ENCODE measurements at places on chromosomes 7 and 10.
A peak's percentile ranks its signal among the peaks of the same experiment; 100 is the strongest.

DNA sequence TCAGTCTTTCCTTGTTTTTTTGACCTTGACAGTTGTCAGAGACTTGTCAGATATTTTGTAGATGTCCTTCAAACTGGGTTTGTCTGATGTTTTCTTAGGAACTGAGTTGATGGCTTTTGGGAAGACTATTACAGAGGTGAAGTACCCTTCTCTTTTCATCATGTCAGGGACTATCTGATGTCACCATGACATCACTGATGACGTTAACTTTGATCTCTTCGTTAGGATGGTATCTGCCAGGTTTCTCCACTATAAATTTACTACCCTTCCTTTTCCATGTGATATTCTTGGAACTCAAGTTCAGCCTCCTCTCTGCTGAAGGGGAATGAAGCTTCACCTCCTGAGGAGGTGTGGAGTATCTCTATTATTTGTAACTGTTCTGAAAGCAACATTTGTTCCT lies 78.5 kb downstream of the SUGCT start:
- no peak for DNase-seq

DNA sequence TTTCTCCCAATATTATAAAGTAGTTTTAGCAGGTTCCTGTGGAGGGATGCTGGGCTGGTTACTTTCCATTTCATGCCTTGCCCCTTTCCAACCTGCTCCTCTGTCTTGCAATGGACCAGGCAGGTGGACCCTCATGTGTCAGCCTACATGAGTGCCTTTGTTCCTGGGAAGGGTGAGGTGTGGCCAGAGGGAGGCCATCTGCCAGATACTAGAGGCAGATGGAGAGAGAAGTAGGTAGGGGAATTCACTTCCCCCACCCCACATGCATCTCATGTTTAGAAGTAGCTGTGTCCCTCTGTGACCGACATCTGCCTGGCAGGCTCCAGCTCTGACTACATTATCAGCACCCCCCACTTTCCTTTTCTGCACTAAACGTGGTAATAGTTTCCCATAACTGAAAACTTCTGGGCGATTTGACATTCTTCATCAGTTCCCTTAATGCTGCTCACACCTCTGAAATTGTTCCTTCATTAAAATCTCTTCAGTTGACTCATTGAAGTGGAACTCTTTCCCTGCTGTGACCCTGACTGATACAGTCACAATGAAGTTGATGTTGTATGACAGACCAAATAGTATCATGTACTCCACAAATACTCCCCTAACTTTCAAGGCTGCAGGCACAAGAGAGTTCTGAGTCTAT lies 396.3 kb upstream of the FZD8 start:
- DNase-seq = no peak

DNA sequence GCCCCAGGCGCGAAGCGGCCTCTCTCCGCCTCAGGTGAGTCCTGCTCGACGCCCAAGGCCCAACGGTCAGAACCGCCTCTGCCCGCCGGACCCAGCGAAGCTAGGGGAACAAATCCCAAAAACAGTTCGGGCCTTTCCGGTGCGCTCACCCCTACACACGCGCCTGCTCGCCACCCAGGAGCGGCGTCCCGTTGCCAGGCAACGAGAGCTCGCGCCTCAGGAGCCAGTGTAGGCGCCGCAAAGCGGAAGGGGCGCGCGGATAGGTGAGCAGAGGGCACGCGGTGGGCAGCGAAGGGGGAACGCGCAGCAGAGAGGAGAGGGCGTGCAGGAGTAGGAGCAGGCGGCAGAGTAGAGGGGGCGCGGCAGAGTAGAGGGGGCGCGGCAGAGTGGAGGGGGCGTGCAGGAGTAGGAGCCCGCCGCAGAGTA lies at the start of the genes DYDC1 and DYDC2:
TSS of gene DYDC1 (minus strand) at position 193 of the 426 bp plus-strand sequence. CDS start 4,154 bp downstream, outside the sequence.
TSS of gene DYDC2 (plus strand) at position 219 of the 426 bp plus-strand sequence. CDS start 5,663 bp downstream, outside the sequence.
- DNase-seq = peak; percentile 78

DNA sequence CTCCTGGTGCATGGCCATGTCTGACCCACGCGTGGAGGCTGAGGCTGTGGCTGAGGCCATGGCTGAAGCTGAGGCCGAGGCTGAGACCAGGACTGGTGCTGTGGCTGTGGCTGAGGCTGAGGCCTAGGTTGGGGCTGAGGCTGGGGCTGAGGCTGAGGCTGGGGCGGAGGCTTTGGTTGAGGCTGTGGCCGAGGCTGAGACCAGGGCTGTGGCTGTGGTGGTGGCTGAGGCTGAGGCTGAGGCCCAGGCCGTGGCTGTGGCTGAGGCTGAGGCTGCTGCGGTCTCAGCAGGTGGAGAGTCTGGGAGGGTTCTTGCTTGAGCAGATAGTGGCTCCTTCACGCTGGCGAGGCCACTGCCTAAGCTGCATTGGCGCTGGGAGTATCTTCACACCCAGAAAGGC lies 76.4 kb downstream of the WDR37 start:
- DNase-seq = no peak

DNA sequence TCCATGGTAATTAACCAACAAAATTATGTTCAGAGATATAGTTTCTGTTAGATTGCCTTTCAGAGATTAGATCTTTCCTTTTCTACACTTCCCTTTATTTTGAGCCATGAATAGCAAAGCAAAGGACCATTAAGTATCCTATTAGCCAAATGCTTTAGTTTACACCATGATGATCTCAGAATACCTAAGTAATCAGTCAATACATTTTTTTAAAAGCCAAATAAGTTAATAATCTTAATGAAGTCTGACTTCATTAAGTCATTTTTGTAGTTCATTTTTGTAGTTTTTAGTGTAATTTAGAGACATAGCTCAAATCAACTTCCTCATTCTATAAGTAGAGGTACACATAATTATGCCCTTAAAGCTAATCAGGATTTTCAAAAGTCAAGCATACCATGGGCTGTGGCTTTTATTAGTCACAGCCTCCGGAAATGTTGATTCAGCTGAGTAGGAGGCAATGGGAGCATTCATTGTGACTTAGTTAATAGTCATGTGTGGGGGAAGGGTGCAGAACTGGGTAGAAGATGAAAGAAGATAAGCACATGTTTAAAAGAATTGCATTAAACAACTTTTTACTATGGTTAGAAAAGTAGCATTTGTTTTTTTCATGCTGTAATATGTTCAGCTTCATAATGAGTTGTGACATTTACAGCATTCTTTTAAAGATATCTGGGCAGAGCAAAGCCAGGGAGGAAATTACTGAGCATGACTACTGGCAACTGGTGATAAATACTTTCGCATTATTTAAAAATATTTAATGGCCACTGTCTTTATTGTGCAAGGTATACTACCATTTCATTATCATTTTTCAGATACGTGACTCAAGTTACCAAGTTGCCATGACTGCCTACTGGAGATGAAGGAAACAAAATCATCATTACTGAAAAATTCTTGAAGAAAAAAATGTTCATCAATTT lies 57.3 kb upstream of the CCDC71L start:
- no peak for DNase-seq

GRCh38 chr7:42143711-42144600 lies 93.1 kb downstream of the GLI3 start:
- no peak for DNase-seq

DNA sequence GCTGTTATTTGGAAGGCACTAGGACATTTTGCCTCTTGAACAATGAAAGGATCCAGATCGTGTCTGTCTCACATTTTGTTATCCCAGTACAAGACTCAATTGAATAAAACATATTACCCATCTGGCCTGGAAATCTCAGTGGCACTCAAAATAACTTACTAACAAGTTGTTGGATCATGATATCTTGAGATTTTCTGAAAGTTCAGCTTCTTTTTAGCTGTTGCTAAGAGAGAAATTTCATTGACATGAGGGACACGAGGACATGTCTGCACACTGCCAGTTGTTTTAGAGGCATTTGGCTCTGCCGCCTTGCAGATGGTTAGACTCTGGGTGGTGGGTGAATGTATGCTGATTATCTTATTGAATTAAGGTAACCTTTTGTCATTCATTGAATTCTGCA lies 41.0 kb downstream of the KAT6B start:
- no peak for DNase-seq

GRCh38 chr7:87047-87446 lies 105.3 kb upstream of the FAM20C start:
- DNase-seq = no peak

DNA sequence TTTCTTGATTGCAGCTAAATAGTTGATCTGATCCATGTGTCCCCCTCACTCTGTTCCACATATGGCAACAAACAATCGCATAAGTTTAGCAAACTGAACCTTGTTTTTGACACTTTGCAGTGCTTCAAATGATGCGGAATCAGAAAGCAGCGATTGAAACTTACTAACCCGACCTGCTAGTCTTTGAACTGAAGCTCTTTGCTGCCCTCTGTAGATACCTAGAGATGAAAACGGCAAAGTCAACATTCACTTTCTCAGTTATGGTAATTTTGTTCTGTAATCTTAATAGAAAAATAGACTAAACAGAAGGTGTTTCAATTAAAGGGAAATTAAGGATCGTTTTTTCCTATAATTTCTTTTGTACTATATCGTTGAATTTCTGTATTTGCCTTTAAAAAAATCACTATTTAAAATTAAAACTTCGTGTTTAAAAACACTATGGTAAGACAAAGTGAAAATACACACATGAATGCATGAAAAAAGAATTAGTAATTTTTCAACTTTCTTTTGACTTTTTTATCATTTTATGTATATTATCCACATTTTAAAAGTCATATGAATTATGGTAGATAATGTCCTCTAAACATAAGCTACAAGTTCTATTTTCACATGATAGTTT lies 276.5 kb downstream of the MAGI2 start:
- no peak for DNase-seq

- DNase-seq = no peak
Observed at GRCh38 chr10:79166741-79167140, 98.0 kb downstream of the ZMIZ1 start.

DNA sequence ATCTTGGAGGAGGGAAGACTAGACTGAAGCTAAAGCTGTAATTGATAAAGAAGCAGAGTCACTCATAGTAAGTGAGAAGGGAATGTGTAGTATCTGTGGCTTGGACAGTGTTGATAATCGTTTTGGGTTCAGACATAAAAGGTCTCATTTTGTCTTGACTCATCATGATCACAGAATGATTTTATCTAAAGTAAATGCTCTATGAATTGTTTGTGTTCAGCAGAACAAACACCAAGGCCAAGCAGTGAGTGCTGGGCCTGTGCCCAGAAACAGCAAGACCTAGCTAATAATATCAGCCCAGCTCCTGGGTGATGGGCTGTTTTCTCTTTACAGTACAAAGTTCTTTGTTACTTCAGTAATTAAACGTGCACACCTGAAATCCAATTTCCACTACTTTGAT lies 26.7 kb upstream of the CD36 start:
- DNase-seq = no peak

DNA sequence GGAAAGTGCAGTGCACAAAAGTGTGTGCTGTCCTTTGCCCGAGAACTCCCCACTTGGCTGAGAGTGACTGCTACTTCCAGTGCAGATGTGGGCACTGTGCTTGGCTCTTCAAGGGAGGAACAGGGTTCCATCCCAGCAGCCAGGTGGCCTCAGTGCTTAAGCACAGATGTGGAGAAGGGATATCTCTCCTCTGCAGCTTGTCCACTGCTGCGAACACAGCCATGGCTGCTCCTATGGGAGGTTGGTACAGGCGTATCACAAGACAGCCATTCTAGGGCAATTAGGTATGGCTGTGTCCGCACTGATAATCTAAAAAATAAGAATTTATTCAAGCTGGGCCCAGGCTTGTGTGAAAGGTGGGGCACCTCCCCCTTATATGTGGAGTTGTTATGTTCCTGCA lies 66.6 kb downstream of the GLCCI1 start:
- no peak for DNase-seq

DNA sequence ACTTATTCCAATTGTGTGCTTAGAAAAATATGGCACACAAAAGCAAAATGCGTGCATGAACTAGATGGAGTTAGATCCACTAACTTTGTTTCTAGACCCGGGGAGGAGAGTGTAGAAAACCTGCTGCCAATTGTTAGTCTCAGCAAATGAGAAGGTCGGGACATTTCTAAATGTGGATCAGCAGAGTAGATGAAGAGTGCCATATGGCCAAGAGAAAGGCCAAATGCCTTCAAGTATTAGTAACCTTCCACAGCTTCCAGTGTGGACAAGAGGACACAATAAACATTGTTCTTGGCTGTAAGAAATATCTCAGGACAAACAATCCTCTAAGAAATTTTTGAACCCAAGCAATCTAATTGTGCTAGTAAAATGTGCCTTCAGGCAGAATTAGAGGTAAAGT lies 690.3 kb downstream of the REEP3 start:
- no peak for DNase-seq

DNA sequence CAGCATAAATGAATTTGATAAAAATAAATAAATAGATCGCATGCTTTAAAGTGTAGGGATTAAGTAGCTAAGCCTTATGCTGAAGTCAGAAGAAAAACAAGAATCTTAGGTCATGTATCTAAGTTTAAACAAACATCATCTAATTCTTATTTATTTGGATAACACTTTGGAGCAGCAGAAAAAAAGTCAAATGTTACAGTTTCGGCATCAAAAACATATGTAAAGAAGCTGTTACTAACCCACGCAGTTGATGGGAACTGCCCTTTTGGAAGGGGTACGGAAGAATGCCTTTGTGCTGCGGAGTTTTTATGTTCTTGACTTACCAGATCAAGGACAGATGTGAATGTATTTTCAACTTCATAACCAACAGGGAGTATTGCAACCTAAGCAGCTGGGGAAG lies 37.3 kb upstream of the HABP2 start:
- no peak for DNase-seq

GRCh38 chr10:101233863-101234262 lies 4.6 kb upstream of the LBX1 start:
- no peak for DNase-seq

GRCh38 chr7:73817121-73817520 lies 13.7 kb upstream of the CLDN4 start:
- no peak for DNase-seq

DNA sequence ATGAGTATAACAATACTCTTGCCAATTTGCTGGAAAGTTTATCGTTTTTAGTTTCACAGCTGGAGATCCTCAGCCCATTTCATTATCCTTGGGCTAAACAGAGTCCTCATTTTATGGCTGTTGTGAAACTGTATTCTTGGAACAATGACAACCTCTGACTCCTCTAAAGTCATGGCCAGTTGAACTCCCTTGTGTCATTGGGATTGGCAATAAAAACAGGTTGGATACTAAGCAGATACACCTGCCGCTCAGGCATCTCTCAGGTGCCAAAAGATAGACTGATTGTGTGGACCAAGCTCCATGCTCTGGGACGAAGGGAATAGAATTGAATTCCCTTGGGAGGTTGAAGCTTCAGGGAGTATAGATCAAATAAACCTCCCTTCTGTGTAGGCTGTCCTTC lies 182.2 kb downstream of the WDR11 start:
- no peak for DNase-seq

- no peak for DNase-seq
Observed at GRCh38 chr10:127442220-127442525, 106.9 kb upstream of the NPS start.

DNA sequence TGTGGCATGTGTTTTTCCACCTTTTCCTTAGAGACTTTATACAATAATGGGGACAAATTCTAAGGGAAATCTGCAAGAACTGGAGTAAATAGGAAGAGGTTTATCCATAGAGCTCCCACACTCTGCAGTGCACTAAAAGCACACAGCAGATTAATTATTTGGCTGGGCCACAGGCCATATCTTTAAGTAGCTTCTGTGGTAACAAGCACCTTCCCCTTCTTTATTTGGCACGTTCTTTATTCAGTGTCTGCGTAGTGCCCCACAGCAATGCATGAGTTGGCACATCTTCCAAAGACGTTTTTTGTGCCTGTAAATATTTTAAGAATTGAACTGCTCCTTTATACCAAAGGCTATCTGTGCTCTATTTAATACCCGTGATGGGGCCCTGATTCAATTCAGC lies 104.9 kb upstream of the MBL2 start:
- no peak for DNase-seq

All from type B pancreatic cell (in vitro differentiated cells).